ENCODE measurements at places on chromosomes 7 and 10. TPM values are rescaled to one million over a fixed set of nuclear protein-coding genes. Genes with fewer than 3 reads are reported as not detected.

The IFRD1 gene
- total RNA-seq: 51.0 TPM

The ASIC3 gene
- 4.3 TPM for total RNA-seq

The EVX1 gene
- not detected for total RNA-seq

The LBX1 gene
- total RNA-seq: not detected

The PIK3CG gene
- 4.5 TPM for total RNA-seq

The GPR22 gene
- total RNA-seq: 1.1 TPM

The ENTPD1 gene
- total RNA-seq: 28.2 TPM

The ASZ1 gene
- not detected for total RNA-seq

The CTNNA3 gene
- total RNA-seq: 3.4 TPM

The LRRC4 gene
- total RNA-seq: 1.8 TPM

The EPO gene
- not detected for total RNA-seq

The NEUROG3 gene
- total RNA-seq: not detected

The AP4M1 gene
- 18.1 TPM for total RNA-seq

The SLC13A1 gene
- not detected for total RNA-seq

The GPR26 gene
- total RNA-seq: not detected

The SFXN3 gene
- total RNA-seq: 42.7 TPM

The SPDYE9 gene
- not detected for total RNA-seq

The DMTF1 gene
- total RNA-seq: 69.9 TPM

The GCK gene
- total RNA-seq: 1.4 TPM

The RGR gene
- 0.82 TPM for total RNA-seq

The GPNMB gene
- total RNA-seq: 88.1 TPM

The ITPRID1 gene
- total RNA-seq: not detected

The CHAT gene
- total RNA-seq: not detected

The PCDH15 gene
- total RNA-seq: 0.14 TPM

Measured in sigmoid colon (tissue), 7 donors.